NCI-H510A (cell line): ENCODE measurements at places on chromosomes 13 and 19.

DNA sequence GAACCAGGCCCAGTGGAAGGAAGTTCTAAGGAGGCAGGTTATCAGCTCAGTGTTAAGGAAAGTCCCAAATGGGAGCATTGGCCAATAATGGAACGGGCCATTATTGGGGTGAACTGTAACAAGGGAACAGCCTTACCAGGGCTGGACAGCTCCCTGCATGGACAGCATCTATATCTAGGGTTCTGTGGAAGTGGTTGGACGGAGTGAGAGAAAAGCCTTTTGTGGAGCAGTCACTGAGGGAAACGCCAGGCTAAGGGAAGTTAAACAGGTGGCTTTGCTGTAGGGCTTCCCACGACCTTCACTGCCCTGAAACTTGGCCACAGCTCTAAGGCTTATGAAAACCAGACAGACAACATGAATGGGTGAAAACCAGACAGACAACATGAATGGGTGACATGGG is 17.0 kb downstream of the POU2F2 start:
- no peak for DNase-seq

DNA sequence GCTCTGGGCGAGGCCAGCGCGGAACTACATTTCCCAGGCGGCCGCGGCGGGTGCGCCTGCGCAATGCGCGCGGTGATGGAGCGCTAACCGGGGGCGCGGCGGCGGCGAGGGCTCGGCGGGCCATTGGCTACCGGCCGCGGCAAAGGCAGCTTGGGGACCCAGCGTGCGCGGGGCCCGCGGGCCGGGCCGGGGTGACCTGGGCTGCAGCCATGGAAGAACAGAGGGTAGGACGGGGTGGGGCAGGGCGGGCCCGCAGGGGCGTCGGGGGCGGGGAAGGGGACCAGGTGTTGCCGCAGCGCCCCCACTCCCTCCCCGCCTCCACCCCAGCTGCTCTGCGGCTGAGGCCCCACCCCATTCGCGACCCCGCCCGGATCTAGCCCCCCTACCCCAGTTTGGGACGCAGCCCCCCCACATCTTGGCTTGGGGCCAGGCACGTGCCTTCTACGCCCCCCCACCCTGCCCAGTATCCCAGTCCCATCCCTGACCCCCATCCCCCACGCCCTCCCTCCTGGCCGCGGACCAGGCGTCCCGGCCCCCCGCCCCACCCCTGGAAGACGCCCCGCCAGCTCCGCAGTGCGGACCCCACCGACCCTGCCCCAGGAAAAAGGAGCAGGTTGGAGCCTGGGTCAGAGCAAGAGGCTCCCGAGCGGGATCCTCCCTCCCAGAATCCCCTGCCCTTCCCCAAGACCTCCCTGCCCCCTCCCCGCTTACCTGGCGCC is at the start of gene FSD1:
TSS of gene FSD1 (plus strand) at position 61 of the 719 bp plus-strand sequence. CDS start at position 210, 149 bp downstream.
- peak; percentile 65 for DNase-seq

DNA sequence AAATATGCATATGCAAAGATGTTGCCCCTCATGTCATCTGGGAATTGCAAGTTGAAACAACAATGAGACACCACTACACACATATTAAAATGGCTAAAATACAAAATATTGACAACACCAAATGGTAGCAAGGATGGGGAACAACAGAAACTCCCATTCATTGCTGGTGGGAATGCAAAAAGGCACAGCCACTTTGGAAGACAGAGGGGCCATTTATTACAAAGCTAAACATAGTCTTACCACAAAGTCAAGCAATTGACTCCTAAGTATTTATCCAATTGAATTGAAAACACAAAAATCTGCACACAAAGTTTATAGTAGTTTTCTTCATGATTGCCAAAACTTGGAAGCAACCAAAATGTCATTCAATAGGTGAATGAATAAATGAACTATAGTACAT is 6.1 kb upstream of the SERPINE3 start:
- no peak for DNase-seq

DNA sequence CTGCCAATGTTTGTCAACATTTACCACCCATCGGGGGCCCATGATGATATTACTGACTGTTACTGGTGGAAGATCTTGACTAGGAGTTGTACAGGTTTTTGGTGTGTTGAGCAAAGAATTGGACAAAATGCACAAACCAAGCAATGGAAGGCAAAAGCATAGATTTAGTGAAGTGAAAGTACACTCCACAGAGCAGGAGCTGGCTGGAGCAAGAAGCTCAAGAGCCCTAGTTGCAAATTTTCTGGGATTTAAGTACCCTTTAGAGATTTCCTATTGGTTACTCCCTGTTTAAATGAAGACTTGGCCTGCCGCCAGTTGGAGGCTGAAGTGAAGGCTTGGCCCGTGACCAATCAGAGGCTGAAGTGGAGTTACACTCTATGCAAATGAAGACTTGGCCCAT is 128.6 kb upstream of the KL start:
- no peak for DNase-seq

GRCh38 chr13:99408703-99409000 is 92.6 kb upstream of the TM9SF2 start:
- DNase-seq: no peak

- DNase-seq: no peak
Observed at GRCh38 chr13:30135868-30136267, 171.5 kb downstream of the KATNAL1 start.

DNA sequence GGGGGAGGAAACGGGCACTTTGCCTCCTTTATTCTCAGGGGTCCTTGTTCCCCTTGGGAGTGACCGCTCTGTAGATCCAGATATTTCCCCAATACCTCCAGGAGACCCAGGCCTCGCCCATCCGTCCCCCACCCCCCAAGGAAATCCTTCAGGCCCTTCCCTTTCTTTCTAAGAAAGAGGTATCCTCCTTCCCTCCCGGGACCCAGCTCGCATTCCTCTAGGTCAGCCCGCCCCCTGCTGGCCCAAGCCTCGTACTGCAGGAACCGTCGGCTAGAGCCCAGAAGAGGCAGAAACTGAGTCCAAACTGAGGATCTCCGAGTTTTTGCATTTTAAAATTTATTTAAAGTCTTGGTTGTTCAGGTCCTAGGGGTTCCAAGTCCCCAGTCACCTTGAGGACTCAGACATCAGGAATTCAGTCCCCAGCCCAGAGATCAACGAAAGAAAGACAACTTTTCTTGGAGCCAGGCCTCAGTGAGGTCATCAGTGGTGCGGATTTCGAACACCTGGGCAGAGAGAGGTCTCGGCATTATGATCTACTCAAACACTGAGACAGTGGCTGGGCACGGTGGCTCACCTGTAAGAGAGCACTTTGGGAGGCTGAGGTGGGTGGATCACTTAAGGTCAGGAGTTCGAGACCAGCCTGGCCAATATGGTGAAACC is 7.5 kb upstream of the LRFN1 start:
- peak; percentile 8 for DNase-seq

GRCh38 chr13:33108620-33109019 is 92.4 kb downstream of the KL start:
- no peak for DNase-seq

- no peak for DNase-seq
Observed at GRCh38 chr13:28093881-28094280, 6.5 kb downstream of the FLT3 start.

- DNase-seq: no peak
Observed at GRCh38 chr13:76266561-76266960, 619.6 kb downstream of the KCTD12 start.

DNA sequence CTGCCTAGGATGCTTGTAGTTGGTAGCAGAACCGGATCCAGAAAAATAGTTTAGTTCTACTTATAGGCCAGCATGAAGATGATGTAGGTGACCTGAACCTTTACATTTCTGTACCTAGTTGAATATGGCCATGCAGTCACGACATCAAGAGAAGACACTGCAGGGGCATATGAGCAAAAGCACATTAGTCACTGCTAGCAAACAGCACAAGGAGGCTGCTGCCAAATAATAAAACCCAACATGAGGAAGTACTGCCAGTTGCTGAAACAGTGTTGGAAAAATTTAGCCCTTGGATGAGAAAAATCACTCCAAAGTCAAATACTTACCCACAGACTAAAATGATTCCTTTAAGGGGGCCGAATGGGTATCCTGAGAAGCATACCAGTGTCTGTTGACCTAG is 20.8 kb downstream of the ERICH6B start:
- DNase-seq: no peak

DNA sequence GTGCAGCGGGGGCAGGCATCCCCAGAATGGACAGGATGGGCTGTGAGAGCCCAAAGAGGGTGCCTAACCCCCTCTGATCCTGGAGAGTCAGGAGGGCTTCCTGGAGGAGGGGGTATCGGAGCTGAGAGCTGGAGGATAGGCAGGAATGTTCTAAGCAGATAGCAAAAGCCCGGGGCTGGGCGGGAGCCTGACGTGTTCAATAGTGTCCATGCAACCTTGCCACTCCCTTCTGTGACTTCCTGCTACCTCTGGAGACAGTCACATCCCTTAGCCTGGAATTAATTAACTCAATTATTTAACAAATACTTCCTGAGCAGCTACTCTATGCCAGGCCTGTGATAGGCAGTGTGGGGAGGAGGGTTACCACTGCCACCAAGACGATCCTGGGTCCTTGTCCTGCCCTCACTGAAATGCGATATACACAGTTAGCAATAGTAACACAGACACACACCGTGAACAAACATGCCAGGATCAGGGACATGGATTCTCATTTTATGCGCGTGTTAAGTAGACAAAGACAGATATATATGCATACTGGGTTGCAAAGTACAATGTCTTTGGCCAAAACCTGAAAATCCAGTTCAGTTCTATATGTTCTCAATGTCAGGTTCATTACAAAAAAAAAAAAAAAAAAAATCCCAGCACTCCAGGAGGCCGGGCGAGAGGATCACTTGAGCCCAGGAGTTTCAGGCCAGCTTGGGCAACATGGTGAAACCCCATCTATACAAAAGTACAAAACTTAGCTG is 10.7 kb downstream of the AP2S1 start:
- DNase-seq: peak; percentile 50

DNA sequence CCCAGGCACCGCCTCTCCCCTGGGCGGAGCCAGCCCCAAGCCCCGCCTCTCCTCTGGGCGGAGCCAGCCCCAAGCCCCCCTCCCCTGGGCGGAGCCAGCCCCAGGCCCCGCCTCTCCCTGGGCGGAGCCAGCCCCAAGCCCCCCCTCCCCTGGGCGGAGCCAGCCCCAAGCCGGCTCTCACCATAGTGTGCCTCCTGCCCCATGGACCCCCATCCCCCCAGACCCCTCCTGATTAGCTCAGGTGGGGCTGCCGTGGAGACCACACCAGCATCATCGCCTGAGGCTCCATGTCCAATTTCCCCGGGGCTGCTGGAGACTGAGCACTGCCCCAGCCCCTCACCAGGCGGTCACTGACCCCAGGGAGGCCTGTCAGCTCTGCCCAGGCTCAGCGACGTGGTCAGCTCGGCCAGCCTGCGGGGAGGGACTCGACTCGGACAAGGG is 4.2 kb upstream of the MADCAM1 start:
- no peak for DNase-seq

- DNase-seq: no peak
Observed at GRCh38 chr13:39448834-39449233, 154.2 kb downstream of the LHFPL6 start.

DNA sequence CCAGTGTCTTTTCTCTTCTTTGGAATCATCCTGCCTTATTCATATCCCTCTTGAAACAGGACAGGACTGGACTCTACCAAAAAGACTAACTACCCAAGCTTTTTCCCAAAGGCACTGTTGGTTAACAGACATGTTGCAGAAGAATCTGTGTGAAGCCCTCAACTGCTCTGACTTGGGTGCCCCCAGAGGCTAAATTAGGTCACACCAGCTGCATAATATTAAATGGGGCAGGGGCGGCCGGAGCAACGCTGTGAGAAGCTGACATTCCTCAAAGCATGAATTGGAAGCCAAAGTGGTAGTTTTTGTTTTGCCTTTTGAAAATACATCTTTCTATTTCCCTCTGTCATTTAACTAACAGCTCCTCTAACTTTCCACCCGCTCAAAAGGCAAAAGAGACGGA is 185.9 kb downstream of the LHFPL6 start:
- DNase-seq: no peak

- DNase-seq: no peak
Observed at GRCh38 chr19:38355728-38356725, 18.3 kb upstream of the PSMD8 start.

- no peak for DNase-seq
Observed at GRCh38 chr13:83536153-83536552, 346.1 kb downstream of the SLITRK1 start.

- no peak for DNase-seq
Observed at GRCh38 chr13:42997381-42997780, 5.3 kb upstream of the EPSTI1 start.

GRCh38 chr19:3094601-3095440 is 659 bp downstream of the GNA11 start:
- no peak for DNase-seq

DNA sequence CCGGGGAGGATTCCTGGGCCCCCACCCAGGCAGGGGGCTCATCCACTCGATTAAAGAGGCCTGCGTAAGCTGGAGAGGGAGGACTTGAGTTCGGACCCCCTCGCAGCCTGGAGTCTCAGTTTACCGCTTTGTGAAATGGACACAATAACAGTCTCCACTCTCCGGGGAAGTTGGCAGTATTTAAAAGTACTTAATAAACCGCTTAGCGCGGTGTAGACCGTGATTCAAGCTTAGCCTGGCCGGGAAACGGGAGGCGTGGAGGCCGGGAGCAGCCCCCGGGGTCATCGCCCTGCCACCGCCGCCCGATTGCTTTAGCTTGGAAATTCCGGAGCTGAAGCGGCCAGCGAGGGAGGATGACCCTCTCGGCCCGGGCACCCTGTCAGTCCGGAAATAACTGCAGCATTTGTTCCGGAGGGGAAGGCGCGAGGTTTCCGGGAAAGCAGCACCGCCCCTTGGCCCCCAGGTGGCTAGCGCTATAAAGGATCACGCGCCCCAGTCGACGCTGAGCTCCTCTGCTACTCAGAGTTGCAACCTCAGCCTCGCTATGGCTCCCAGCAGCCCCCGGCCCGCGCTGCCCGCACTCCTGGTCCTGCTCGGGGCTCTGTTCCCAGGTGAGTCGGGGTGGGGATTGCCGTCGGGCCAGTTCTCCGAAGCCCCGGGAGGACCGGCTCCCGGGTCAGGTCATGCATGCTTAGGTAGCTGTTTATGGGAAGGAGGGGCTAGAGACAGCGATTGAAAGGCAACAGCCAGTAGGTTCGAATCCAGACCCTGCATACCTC is at the start of gene ICAM1:
TSS of gene ICAM1 (plus strand) at position 505 of the 779 bp plus-strand sequence. CDS start at position 545, 40 bp downstream.
- DNase-seq: no peak

DNA sequence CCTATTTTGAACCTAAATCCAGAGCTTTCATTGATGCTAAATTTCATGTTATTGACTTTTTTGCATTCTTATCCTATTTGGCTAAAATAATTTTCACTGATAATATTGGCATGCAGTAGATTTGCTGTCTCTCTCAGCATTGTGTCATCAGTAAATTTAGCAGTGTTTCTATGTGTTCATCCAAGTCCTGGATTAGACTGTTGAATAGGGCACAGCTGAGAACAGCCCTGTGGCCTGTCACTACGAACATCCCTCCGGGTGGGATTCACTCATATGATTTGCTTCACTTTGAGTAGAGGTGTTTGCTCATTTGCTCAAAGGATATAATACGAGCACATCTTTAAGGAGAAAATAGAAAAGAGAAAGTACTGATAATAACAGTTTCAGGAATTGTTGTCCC is 101.5 kb downstream of the HSPH1 start:
- no peak for DNase-seq

DNA sequence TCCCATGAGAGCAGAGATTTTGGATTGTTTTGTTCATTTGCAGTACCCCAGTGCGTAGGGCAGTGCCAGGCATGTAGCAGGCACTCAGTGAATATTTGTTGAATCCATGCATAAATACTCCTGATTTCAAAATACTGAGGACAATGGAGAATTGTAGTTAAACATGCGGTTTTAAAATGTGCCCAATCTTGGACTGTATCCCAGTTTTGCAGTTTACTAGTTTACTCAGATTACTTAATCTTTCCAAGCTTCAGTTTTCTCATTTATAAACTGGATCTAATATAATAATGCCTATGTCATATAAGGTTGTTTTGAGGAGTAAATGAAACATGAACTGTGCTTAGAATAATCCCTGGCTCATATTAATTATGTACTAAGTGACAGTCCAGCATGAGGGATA is 39.0 kb downstream of the RCBTB2 start:
- no peak for DNase-seq
